ENCODE measurements at places on chromosomes 4 and X.

DNA sequence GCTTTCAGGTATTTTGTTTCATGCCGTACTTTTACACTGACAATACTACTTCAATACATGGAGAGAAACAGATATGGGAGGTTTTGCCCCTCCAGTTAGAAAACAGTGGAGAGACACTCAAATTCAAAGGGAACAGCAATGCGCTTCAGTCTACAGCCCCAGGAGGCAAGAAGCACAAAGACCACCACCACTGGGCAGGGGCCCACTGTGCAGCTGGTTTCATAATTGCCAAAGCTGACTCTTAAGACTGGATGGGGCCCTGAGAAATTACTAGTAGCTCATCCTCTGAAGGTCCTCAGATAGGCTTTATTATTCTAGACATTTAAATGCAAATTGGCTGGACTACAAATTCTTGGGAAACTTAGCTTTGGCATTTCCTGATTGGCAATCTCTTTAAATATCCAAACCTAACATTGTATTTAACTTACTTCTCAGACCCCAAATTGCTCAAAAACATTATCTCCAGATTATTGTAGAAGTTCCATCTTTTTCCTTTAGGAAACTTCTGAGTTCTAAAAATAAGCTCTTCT is 85.9 kb upstream of the GPR34 start:
- DNase-seq: no peak

DNA sequence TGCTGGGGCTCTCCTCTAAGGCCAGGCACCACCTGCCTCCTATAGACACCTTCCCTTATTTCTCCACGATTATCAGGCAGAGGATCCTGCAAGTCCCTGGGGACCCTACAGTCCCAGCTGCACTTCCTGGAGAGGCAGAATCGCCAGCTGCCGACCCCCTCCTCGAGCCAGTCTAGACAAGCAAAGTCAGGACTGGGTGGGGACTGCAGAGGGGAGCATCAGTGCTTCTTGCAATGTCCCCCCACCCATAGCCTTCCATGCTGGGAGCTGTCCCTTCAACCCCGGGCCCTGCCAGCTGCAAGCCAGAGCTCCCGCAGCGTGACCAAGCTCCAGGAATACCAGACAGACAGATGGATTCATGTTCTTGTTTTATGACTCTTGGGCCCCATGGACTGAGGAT is 1.4 kb upstream of the CRMP1 start:
- DNase-seq: no peak

GRCh38 chrX:71253253-71254091 is 468 bp downstream of the ZMYM3 start:
- no peak for DNase-seq

- no peak for DNase-seq
Observed at GRCh38 chrX:5082705-5083104, 1146.0 kb downstream of the NLGN4X start.

- DNase-seq: no peak
Observed at GRCh38 chr4:83436680-83437079, 18.9 kb downstream of the HELQ start.

DNA sequence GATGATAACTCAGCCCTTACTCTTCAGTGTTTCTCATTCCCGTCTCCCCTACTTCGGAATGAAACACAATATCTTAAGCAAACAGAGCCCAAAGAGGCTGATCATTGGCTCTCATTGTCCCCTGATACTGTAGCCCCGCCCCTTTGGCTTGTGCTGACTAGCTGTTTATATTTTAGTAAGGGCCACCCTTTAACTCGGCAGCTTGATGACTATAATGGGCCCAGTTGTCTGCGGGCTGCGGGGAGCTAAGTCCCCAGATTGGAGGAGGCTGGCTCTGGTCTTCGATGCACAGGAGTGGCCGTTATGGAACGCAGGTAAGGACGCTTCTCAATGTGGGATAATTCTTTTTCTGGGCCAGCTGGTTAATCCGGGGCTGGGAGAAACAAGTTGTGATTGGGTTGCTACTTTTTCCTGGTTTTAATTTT is at the start of gene TRIM2:
TRIM2 (plus strand) TSS at position 197 of the 425 bp plus-strand sequence; CDS start at position 285, 88 bp downstream.
- DNase-seq: no peak

- no peak for DNase-seq
Observed at GRCh38 chrX:17021851-17022604, 75.6 kb downstream of the REPS2 start.

DNA sequence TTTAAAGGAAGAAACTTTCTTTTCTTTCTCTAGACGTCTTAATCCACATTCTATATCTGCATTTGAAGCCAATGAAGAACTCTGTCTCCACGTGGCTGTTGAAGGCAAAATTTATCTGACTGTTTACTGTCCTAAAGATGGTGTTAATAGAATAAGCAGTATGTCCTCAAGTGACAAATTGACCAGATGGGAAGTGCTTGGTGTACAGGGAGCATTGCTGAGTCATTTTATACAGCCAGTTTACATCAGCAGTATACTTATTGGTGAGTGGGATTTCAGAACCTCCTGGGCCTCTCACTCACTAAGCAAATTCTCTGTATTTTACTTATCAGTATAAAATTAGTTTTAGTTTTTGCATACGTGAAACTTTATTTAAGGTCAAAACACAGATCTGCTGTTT is 33.7 kb downstream of the ADAD1 start:
- DNase-seq: no peak

- no peak for DNase-seq
Observed at GRCh38 chr4:8205241-8205707, 6.2 kb downstream of the SH3TC1 start.

DNA sequence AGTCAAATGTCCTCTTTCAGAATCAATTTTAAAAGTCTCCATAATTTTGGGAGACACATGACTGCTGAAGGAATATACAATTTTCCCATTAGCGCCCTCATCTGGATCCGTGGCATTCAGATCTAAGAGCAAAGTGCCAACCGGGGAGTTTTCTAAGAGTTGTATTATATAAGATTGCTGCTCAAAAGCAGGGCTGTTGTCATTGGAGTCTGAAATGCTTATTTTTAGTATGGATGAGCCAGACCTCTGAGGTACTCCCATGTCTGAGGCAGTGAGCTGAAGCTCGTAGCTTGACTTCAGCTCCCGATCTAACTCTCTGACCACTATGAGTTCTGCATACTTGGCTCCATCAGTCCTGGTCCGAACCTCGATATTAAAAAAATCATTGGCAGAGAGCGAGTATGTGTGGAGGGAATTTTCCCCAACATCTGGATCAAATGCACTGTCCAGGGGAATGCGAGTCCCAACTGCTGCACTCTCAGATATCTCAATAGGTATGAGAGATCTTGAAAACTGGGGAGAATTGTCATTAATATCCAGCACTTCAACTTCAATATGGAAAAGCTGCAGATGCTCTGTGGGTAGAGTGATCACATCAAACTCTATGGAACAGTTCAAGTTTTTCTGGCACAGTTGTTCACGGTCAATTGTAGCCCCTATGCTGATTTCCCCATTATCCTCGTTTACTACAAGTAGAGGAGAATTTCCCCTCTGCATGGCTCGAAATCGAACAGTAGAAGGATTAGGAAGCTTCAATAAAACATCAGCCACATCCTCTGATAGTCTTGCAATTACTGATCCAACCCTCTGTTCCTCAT is 917 bp downstream of the PCDH18 start:
- DNase-seq: no peak

GRCh38 chr4:183505611-183506388 is 942 bp downstream of the ING2 start:
- peak; percentile 76 for DNase-seq

- no peak for DNase-seq
Observed at GRCh38 chr4:81751531-81752289, 280.0 kb upstream of the RASGEF1B start.

DNA sequence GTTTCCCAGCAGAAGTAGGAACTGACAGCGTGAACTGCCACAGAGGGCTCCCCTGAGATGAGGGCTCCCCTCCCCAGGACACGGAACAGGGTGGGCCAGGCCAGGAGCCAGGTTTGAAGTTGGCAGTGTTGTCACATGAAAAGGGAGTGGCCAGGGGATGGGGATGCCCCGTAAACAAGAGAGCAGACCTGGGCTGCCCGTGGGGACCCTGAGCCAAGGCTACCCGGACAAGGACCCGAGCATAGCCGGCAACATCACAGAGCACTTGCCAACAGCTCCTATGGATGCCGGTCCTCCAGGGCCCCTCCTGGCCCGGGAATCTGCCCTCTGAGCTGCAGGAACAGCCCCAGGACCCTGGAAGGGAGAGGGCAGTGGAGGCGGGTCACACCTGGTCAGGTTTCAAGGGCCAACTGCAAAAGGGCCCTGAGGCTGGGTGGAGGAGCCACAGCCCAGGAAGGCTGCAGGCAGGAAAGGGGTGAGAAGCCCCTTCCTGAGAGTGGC is 102.1 kb downstream of the CPZ start:
- DNase-seq: no peak

- no peak for DNase-seq
Observed at GRCh38 chr4:54937501-54937900, 187.9 kb downstream of the KDR start.

- DNase-seq: no peak
Observed at GRCh38 chrX:10032147-10032546, 65.0 kb downstream of the CLDN34 start.

DNA sequence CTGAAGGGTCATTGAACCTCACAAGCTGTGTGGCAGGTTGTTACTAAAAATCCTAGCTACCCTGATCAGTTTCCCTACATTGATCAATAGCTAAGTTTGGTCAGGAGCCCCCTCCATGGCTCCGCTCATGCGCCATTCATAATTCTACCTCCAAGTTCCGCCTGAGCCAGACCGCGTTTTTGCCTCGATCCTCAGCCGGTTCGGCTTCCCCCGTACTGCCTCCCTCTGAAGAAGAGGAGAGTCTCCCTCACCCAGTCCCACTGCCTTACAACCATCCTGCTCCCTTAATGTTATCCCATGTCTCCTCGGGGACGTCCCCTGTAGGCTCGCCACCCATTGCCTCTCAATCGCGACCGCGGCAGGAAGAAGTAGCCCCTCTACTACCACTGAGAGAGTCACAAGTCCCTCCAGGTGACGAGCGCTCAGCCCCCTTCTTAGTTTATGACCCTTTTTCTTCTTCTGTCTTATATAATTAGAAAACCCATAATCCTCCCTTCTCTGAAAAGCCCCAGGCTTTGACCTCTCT is 158.2 kb downstream of the DEFB131A start:
- no peak for DNase-seq

GRCh38 chr4:86557526-86557925 is 36.6 kb upstream of the PTPN13 start:
- no peak for DNase-seq

GRCh38 chrX:78650906-78651437 is 8.2 kb downstream of the RTL3 start:
- DNase-seq: no peak

- DNase-seq: peak; percentile 59
Observed at GRCh38 chr4:147731580-147732517, at the start of gene ARHGAP10. Gene ARHGAP10 (plus strand): TSS chr4:147732088. CDS start chr4:147732302, 214 bp downstream.

DNA sequence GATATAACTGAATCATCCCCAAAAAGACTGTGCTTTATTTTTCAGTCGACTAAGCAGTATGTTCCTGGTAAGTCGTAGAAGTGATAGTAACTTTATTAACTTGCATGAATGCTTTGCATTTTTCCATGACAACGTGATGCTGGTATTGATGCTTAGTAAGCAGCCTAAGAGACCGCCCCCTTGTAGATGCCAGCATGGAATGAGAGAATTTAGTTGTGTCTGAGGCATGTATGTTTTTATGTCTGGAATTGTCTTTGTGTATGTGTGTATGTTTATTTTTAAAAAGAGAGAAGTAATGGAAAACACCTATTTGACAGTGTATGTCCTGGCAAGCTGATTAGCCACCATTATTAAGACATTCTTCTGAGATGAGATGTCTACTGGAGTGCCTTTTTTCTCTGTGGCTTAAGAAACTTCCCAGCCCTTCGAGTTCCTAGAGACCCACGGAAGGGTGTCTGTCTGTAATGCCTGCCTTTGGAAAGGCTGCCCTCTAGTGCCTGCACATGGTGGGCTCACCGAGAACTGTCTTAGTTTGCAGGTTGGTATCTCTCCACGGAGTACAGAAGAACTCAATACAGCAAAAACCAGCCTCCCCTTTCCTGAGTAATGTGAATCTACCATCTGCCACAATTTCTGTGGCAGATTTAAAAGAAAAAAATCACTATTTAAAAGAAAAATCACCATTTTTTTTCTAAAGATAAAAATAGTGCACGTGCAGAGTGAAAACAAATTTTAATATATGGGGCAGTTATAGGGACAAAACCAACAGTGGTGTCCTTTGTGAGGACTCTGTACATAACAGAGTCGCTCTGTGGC is 85.9 kb downstream of the AASDH start:
- peak; percentile 22 for DNase-seq

- DNase-seq: no peak
Observed at GRCh38 chr4:145828802-145829485, 109.7 kb downstream of the ZNF827 start.

- DNase-seq: no peak
Observed at GRCh38 chrX:3445806-3446490, 99.5 kb upstream of the MXRA5 start.

GRCh38 chr4:7309181-7309580 is 116.8 kb downstream of the SORCS2 start:
- DNase-seq: no peak

GRCh38 chrX:108167211-108167872 is 75.8 kb downstream of the ATG4A start:
- DNase-seq: no peak

- no peak for DNase-seq
Observed at GRCh38 chrX:125262836-125263235, 56.8 kb upstream of the TEX13C start.

- DNase-seq: no peak
Observed at GRCh38 chr4:8278421-8279287, 9.1 kb downstream of the HTRA3 start.

DNA sequence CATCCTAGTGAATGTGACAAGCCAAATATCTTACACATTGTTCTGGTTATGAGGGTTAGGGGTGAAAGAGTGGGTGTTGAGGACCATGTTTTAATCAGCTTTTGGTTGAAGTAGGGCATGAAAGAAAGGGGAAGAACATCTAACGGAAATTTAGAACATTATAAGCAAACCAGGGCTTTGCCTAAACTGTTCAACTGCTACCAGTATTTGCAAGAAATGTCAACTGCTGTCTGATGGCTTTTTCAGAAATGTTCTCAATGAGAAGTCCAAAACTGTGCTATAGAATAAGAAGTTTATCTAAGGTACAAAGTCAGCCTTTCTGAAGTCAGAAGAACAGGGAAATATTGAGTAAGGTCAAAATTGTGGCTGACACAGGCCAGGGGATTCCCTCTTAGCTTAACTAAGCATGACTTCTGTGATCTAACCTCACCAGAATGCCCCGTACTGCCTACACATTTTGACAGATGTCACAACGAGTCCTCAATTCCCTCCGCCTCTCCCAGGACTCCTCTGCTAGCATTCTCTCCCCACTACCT is 67.1 kb downstream of the DTHD1 start:
- no peak for DNase-seq

- DNase-seq: no peak
Observed at GRCh38 chr4:128286474-128287058, 1.0 kb downstream of the PGRMC2 start.

All from stimulated activated CD8-positive, alpha-beta memory T cell treated with anti-CD3 and anti-CD28 coated beads, Interleukin-15, amount 100 ng/mL, for 4 hours (primary cell).